NCI-H146 (cell line): ENCODE measurements at places on chromosomes 5 and 9.

DNA sequence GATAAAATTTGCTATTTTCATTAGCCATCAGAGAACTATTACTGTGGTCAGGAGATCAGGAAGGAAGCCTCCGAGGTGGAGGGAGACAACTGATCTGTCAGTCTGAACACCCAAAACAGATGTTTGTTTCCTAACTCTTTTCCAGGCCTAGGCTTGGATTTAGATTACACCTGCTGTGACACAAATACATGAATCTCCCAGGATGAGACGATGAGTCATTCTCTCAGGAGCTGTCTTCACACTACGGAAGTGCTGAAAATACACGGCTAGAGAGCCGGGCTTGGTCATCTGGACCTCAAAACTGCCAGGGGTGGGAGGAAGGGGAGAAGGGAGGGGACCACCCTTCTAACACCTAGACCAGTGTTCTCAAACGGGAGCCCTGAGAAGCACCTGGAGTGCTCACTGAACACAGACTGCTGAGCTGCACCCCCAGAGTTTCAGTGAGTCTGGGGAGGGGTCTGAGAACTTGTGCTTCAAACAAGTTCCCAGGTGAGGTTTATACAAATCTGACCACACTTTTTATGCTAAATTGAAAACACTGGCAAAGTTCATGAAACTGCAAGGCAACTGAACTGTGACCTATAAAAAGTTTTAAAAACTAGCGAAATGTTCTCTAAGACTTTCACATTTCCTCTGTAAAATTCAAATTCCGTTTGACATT is 80.3 kb upstream of the EQTN start:
- DNase-seq = peak; percentile 61

DNA sequence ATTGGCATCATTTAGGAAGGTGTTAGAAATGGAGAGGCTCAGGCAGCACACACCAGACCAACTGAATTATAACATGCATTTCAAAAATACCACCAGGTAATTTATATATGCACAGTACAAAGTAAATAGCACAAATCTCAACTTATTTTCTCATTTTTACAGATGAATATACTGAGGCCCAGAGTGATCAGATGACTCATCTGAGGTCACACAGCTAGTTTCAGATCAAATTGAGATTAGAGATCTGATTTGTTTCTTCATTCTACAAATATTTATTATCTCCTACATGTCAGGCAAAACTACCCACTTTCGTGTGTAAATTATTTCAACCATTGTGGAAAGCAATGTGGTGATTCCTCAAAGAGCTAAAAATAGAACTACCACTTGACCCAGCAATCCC is 507.1 kb downstream of the TLE4 start:
- DNase-seq = no peak

- DNase-seq = no peak
These were observed 15.1 kb downstream of the IRF1 start for GRCh38 chr5:132475497-132475882.

GRCh38 chr9:2494562-2494961 is 127.0 kb upstream of the VLDLR start:
- peak; percentile 12 for DNase-seq

GRCh38 chr9:127790094-127790855 is 4.4 kb downstream of the CDK9 start:
- DNase-seq = no peak

DNA sequence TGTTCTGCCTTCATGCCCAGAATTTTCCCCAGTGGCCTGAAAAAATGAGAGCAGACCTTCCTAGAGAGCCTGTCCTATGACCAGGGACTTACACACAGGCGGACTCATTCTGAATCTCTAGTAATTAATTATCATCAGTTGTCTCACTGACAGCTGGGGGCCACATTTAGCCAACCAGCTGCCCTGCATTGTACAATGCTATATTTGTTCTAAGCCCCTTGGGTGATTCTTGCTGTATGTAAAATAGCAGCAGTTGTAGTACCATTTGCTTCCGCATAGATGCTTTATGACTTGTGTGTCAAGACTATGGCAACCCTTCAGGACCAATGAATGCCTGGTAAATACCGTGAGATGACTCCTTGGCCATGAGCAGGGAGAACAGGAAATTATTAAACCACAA is 415.4 kb upstream of the SEMA6A start:
- DNase-seq = no peak

DNA sequence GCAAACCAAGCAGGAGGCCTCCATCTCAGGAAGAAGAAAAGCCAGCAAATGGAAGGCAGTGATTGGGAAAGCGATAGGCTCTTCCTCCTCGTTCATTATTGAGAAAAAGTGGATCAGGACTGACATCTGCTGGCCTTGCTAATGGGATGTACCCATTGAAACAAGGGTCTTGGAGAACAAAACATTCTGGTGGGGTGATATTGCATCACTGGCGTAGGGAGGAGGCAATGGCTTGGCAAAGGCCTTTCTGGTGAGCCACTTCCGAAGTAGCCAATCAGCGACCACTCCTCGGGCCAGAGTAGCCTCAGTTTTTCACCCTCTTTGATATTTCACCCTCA is 86.7 kb upstream of the NFIB start:
- peak; percentile 91 for DNase-seq

- DNase-seq = no peak
These were observed 313.8 kb downstream of the FAM170A start for GRCh38 chr5:119943148-119943547.

- DNase-seq = no peak
These were observed 661.6 kb downstream of the LRRC70 start for GRCh38 chr5:63240063-63240755.

GRCh38 chr5:123215929-123216702 is 127.1 kb downstream of the PRDM6 start:
- DNase-seq = no peak

DNA sequence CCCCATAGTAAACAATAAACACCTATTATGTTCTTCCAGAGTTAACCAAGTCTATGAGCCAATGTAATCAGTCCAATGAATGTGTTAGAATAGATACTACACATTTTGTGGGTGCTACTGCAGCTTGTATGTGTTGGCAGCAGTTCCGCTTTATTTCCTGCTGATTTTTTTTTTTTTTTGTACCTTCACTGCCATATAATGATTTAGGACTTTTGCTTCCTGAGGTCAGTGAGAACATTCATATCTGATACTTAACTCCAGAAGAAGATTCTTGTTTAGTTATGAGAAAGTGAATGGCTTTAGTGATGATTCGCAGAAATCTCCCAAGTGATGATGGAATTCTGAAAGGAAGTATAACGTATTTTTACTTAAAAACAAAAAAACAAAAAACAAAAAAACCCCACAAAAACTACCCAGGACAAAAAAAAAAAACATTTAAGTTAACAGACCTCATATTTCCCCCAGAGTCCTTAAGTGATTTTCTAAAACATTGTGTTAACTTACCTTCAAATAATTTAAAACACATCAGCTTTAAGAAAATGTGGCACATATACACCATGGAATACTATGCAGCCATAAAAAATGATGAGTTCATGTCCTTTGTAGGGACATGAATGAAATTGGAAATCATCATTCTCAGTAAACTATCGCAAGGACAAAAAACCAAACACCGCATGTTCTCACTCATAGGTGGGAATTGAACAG is 24.7 kb upstream of the LMNB1 start:
- no peak for DNase-seq

- DNase-seq = no peak
These were observed 22.6 kb upstream of the CEP72 start for GRCh38 chr5:589588-589987.

GRCh38 chr9:136773386-136774044 is 9.2 kb upstream of the LCN15 start:
- DNase-seq = no peak

- no peak for DNase-seq
These were observed 42.5 kb upstream of the MYOT start for GRCh38 chr5:137825165-137825564.

DNA sequence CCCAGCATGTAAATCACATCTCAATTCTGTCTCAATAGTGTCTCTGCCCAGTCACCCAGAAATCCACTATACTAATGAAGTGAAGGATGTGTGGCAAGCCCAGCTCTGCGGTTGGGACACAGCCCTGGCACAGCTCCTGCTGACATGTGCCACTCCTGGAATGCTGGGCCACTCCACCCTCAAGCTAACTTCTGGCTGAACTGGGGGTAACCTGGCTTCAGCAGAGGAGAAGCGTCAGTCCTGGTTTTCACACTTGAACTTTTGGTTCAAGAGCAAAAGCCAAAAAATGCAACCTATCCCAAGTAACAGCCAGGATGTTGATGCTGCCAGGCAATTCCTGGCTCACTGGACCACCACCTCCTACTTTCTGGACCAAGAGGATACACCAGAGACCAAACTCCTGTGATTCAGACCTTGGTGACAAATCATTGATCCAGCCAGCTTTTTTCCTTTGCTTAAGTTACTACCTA is 86.4 kb downstream of the ARRDC3 start:
- DNase-seq = no peak

GRCh38 chr9:4985386-4986266 is 554 bp downstream of the JAK2 start:
- peak; percentile 47 for DNase-seq

- DNase-seq = no peak
These were observed 526.0 kb downstream of the MTRR start for GRCh38 chr5:8394965-8395364.

DNA sequence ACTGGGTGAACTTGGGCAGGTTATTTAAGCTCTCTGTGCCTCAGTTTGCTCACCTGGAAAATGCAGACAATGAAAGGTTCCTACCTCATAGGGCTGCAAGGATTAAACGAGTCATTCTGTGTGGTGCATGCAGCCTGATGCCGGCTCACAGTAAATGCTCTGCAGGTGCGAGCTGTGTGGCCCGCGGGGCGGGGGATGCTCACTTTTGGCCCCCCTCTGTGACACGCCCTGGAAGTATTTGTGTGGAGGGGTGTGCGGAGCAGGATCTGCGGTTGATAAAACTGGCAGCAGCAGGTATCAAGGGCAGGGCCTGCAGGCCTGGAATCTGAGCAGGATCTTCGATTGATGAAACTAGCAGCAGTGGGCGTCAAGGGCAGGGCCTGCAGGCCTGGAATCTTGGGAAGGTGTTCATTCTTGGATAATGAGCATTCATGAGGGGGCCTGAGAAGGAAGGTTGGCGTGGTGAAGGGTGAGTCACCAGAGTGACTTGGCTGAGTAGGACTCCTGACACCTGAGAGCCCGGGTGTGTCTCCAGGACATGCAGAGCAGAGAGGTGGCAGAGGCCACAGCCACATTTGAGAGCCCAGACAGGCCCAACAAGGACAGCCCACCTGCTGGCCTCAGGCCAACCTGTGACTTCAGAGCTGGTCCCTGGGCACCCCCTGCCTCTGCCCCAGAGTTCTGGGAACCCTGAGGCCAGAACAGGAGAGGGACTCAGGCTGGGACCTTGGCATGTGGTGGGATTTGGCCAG is 11.9 kb downstream of the UNC5A start:
- DNase-seq = no peak

DNA sequence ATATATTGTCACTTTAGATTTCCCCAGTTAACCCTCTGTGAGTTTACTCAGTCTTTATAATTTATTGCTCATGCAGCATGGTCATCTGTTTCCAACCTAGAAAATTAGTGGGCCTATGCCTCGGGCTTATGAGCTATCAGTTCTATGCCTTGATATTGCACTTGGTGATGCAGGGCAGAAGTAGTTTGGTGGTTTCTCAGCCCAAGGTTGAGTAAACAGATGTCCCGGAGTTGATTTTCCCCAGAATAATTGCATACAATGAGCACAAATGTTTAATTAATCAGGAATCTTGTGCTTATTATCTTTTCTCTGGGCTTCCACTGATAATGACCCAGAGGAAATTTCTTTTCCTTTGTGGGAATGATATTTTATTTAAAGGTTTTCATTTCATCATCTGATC is 474.0 kb downstream of the CCDC171 start:
- DNase-seq = no peak

DNA sequence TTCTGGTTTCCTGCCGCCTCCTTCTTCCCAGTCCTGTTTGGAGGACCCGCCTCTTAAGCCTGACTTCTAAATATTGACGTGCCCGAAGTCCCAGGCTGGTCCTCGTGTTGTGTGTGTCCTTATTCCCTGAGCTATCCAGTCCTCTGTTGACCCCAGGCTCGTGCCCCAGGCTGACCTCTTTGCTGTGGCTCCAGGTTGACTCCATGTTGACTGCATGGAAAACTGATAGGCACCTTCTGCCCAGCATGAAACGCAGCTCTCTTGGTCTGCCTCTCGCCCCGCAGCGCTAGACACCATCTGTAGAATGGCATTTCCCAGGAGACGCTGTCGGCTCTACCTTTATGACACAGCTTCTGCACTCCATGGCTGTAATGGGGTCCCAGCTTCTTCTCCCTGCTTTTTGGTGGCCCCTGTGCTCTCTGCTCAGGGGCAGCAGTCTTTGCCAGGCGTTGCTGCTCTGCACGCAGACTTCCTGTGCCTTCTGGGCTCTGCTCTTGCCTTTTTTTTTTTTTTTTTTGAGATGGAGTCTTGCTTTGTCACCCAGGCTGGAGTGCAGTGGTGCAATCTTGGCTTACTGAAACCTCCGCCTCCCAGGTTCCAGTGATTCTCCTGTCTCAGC is 28.4 kb downstream of the EHMT1 start:
- DNase-seq = no peak

DNA sequence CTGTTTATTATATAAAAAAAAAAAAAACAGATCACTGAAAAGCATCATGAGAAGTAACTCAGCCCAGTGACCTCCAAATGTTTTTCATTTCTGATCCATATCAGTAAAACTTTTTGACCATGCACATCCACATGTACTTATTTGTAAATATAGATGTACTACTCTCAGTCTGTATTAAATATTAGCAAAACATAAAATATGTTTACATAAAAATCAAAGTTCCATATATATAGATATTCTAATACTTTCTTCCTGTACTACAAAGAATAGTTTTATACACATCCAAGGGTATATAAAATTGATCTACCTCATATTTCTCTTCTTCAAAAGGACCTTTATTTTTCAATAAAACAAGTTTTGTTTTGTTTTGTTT is 309.1 kb downstream of the RAB3C start:
- no peak for DNase-seq
